ENCODE measurements at places on chromosomes 6 and 20. TPM values are rescaled to one million over a fixed set of nuclear protein-coding genes. Genes with fewer than 3 reads are reported as not detected.

DNA sequence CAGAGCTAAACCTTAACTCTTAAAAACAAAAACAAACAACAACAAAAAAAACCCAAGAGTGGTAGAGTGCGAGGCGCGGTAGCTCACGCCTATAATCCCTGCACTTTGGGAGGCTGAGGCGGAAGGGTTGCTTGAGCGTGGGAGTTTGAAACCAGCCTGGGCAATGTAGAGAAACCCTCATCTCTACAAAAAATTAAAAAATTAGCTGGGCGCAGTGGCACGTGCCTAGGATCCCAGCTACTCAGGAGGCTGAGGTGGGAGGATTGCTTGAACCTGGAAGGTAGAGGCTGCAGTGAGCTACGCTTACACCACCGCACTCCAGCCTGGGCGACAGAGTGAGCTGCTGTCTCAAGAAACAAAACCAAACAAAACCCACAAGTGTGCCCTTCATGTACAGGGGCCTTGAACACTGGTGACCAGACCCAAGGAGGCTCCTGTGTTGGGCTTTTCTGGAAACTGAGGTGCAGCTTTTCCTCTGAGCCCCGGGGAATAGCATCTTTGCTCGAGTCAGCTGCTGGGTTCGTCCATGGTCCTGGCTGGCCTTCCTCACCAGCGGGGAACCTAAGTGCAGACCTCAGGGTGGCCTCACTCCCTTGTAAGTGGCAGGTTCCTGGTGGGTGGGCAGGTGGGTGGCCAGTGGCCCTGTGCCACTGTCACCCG lies 39.9 kb downstream of the PYGB start:
- DNase-seq: no peak

DNA sequence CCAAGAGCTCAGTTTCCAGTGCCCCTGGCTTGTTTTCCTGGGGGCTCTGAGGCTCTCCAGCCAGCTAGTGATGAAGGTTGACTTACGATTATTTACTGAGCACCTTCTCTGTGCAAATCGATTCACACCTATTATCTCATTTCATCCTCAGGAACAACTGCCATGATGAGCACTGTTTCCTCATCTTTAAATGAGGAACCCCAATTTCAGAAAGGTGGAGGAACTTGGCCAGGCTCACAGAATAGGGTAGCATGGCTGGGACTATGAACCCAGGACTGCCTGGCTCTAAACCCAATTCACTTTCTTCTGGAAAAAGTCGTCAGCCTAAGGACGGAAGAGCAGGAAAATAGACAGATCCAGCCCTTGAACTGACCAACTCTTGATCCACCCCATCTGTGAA lies 3.5 kb upstream of the BPI start:
- no peak for DNase-seq

TCF21 gene
- total RNA-seq: not detected

- DNase-seq: no peak
Measured at GRCh38 chr6:149831308-149831820, 32.8 kb downstream of the LRP11 start.

DNA sequence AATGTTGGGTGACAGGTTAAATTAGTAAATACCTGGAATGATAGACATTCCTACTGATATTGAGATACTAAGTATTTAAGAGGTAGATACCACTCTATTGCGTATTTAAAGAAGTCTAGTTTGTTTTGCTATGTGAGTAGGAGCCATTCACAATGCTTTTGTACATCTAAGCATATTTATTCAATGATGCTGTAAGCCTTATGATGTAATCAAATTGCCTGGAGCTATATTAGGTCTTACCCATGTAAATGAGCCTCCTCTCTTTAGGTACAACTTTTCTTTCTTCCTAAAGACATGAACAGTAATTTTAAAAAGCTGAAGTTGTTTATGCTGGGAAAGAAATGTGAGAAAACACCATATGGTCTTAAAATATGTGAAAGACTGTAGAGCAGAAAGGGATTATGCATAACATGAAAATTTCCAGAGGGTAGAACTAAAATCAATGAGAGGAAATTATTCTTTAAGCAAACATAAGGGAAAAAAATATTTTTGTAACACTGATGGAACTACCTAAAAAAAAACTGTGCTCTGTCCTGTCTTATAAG lies 526.7 kb downstream of the EPHA7 start:
- no peak for DNase-seq

GRCh38 chr20:39021748-39022147 lies 59.6 kb downstream of the DHX35 start:
- no peak for DNase-seq

KIF13A gene
- total RNA-seq: 9.8 TPM

DNA sequence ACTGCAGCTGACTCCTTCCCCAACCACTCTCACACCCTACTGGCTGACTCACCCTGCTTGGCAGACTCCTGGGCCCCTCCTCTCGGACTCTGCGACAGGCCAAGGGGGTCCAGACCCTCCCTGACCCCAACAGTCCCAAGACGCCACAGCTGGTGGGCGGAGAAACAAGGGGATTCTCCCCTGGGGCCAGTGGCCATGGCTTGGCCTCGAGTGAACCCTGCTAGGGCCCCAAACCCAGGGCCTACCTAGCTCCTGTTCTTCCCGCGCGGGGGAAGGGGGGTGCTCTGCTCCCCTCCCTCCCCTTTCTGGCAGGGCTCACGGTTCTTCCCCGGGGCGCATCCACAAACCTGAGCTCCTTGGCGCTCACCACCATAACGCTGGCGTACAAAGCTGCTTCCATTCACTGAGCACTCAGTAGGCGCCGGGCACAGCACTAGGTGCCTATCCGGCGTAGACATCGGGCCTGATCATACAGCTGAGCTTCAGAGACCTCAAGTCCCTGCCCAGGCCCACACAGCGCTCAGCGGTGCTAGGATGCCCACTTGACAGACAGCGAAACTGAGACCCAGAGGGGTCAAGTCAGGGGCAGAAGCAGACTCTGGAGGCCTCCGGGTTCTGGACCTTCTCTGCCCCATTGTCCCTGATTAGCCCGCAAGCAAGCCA lies 597 bp downstream of the ADA start:
- DNase-seq: no peak

GRCh38 chr6:75402296-75402695 lies 91.3 kb downstream of the FILIP1 start:
- DNase-seq: peak; percentile 2

GSTA1 gene
- total RNA-seq: not detected
